Stimulated activated CD8-positive, alpha-beta memory T cell treated with anti-CD3 and anti-CD28 coated beads, Interleukin-7, amount 100 ng/mL, for 1 hour (primary cell): ENCODE measurements at places on chromosomes 1 and 21.

GRCh38 chr1:32341971-32342370, 5.9 kb upstream of the MARCKSL1 start:
- DNase-seq: no peak

DNA sequence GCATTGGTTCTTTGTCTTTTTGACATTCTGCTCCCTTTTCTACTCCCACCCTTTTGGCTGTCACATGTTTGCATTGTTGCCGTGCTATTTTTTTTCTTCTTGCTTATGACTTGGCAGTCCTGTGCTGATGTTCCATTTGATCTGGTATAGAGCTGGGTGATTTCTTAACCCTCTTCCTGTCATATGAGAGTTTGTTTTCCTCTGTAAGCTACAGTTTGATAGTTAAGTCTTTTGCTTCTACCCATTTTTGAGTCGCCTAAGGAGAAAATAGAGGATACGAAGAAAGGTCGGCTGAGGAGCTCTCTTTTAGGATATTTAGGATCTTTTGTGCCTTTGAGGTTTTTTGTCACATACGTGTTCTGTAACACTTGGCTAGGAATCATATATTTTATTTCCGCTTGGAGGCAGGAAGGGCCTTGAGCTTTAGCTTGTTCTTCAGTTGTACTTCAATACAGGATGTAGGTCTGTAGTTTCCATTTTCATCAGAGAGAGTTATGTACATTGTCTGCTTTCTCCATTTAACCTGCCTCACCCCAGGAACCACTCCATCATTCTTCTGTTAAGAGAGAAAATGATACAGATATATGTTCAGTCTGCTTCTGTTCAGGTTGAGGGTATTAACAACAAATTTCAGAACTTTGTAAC, 150.7 kb downstream of the BACH1 start:
- DNase-seq: no peak

- DNase-seq: no peak
Measured at GRCh38 chr1:67791261-67791660, 42.0 kb downstream of the GNG12 start.

- DNase-seq: no peak
Measured at GRCh38 chr1:166956872-166957271, 18.5 kb downstream of the ILDR2 start.

DNA sequence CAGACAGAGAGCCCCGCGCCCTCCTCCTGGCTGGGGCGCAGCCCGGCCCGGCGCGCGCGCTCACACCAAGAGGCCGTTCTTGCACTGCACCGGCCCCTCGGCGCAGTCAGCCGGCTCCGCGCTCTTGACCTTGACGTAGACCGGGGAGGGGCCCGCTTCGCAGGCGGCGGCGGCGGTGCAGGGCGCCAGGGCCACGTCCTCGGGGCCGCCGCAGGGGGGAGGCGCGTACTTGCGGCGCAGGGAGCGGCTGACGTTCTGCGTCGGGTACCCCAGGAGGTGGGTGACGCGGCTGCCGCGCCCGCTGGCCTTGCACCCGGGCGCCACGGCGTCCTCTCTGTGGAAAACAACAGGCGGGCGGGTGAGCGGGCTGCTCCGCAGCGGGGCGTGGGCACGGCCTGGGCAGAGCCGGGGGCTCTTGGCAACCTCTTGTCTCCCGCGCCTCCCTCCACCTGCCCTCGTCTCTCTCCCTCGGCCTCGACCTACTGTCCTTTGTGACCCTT, 7.7 kb downstream of the VSIG8 start:
- peak; percentile 47 for DNase-seq

DNA sequence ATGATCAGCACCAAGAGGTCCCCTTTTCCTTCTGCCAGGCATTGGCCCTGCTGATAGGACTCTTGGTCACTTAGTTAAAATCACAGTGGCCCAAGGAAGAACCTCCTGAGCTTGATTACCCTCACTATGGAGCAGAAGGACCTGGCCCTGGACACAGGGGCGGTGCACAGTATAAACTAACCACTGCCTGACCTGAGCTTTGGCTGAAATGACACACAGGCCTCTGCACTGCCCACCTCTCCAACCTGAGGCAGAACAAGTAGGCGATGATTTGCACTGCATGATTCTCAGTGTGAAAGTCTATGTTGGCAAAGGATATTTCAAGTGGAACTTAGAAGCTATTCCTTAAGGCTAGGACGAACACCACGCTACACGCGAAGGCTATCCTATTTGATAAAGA, 48.5 kb downstream of the CAPN2 start:
- DNase-seq: no peak

DNA sequence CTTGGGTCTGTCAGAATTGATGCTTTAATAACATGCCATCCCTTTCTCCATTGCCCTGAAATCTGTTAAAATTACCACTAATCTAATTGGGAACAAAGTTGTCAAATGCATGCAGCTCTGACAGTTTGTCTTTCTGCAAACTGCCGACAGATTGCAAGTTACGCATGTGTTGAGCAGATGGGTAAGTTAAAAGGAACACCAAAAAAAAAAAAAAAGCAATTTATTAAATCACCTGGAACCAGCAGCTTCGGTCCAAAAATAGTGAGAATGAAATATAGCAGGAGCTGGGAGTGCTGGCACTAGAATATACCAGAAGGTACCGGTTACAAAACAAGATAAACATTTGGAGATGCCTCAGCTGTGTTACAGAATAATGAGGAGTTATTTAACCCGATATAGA, 149.6 kb upstream of the C1orf87 start:
- DNase-seq: no peak

DNA sequence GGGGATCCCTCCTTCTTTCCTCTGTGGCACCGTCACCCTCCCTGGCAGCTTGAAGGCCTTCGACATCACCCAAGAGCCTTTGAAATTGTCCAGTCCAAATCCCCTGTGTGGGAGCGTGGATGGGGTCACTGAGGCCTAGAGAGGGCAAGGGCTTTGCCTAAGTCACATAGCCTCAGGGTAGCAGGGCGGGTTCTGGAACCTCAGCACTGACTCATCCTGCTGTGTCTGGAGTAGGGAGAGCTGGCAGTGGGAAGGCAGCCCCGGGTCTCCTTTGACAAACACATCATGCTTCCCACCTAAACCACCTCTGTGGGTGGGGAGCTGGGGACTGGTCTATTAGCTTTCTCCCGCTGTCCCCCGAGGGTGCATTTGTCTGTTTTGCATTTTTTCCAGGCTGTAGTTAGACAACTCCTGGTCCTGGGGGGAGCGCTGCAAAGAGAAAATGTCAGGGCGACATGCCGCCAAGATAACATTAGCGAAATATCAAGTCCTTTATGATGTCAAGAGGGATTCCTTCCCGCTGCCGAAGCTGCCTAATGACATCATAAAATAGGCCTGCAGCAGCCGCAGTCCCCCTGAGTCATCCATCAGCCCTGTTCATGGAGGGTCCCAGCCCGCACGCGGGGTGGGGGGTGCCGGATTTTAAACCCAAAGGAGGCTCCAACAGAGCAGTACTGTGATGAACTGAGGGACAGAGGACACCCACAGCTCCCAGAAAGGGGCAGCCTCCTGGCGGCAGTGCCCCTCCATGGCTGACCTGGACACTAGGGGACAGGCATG, 77.0 kb upstream of the POU3F1 start:
- DNase-seq: no peak

DNA sequence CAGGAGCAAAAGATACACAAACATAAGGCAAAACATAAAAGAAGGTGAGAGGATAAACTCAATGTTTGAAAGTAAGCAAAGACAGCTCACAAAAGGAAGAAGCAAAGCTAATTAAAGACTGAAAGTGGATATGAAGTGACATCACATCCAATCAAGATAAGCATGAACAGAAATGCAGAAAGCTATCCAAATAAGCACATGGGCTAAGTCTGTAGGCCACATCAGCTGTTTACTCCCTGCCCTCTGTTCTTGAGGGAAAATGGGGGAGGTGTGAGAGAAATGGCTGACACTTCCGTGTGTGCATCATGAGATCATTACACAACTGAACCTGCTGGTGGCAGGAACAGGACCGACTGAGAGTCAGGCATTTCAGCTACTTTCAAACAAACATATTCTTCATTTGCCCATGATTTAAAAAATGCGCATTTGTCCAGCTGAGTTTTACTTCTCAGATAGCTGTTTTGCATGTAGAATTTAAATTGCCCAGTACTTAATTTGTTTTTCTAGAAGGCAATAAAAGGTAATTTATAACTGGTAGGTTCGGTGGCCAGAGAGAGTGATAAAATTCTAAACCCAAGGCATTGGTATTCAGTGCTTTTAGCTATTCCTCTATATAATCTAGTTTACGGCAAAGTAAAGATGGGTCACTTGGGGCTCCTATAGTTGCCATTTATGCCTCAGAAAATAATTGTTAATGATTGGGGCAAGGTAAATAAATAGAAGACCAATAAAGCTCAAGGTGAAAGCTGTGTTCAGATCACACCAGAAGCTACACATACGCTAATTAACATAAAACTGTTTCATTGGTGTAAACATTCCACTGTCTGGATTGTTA, 27.2 kb upstream of the MAN1A2 start:
- DNase-seq: no peak
